DMS 273 treated with DMSO at 0.1 percent for 48 hours (cell line): ENCODE measurements at places on chromosomes 2 and 18.

GRCh38 chr2:101893681-101894381, 97.9 kb upstream of the IL1R2 start:
- no peak for DNase-seq

DNA sequence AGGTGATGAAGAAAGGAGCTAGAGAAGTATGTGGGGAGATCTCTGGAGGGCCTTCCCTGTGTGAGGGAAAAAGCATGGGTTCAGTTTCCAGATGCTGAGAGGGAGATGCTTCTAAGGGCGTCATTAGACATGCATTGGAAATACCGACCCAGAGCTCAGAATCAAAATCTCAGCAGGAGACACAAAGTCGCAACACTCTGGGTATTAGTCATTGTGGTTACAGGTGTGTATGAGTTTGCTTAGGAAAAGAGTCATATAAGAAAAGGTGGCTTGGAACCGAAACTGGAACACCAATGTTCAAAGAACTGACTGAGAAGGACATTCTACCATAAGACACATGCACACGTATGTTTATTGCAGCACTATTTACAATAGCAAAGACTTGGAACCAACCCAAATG, 477.1 kb downstream of the FBXO15 start:
- no peak for DNase-seq

DNA sequence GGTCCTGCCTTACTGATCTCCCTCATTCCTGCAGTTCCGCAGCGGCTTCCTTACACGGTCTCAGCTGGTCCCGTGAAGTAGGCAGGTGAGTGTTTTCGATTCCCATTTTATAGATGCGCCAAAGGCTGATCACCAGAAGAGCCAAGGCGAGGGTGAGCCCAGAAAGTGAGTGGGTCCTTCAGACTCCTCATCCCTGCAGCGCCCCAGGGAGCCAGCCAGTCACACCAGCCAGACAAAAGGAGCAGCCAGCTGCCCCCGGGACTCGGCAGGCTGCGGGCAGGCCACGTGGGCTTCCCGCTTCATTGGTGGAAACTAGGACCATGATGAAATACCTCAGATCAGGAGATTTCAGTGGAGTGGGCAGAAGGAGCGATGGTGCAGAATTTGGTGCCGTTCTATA, 85.9 kb downstream of the SMAD7 start:
- no peak for DNase-seq

DNA sequence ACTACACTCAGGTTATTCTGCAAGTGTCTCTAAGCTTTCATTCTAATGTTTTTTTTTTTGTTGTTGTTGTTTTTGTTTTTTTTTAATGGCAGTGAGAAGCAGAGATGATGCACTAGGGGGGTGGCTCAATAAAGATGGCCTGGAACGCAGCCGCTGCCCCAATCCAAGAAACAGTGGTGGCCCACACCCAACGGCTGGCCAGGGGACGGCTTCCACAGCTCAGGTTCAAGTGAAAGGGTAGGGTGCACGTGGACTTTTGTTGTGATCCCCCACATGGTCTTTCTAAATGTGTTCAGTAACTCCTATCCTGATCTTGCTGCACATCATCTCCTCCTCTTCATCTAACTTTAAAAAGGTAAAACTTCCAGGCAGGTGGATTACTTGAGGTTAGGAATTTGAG, 190.1 kb downstream of the NDUFA10 start:
- no peak for DNase-seq

DNA sequence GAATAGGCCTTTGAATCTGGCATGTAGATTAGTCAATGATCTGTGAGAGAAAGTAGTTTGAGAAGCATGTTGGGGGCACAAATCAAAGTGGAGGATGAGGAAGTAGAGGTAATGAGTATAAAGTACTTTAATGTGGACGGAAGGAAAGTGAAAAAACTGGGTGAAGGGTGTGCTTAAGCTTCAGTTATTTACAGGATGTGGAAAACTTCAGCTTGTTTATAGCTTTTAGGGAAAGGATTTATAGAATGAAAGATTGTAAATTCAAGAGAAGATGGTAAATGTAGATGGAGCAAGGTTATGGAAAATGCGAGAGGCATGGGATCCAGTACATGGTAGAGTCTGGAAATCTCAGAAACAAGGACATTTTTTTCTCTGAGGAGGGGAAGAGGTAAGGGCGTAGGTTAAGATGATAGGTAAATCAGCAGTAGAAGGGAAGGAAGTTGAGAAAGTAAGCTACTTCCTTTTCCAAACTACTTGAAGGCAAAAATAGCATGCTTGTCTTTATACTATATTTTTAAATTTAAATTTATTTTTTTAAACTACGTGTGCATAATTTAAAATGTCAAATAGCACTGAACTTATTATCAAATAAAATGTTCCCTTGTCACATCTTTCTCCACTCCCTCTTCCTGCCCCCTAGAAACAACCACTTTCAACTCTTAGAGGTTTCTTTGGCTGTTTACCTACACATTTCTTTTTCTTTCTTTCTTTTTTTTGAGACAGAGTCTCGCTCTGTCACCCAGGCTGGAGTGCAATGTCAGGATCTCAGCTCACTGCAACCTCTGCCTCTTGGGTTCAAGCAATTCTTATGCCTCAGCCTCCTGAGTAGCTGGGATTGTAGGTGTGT, 8.5 kb downstream of the FAM117B start:
- no peak for DNase-seq

DNA sequence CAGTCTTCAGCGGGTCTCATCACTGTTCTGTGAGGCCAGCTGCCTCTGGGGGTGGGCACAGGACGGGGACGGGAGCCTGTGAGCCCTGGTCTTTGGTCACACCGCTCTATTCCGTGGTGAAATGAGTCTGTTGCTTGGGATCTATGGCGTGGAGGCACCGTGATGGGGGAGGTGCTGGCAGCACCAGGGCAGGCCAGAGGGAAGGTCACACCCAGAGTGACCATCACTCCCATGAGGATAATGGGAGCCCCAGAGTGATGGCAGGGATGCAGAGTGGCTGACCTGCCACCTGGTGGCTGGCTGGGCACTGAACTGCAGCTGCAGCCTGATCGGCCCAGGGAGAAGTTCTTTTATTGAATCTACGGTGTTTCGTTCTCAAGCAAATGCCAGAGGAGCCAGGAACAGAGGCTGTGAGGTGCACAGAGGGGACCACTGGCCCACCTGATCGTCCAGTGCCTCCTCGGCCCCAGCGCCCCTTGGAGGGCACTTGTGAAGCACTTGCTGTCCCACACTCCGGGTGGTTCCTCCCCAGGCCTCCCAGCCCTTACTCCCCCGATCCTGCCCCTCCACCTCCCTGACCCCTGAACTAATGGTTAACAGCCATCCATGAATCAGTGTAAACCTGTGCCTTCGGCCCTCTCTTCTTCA, 17.9 kb downstream of the KCNIP3 start:
- no peak for DNase-seq

DNA sequence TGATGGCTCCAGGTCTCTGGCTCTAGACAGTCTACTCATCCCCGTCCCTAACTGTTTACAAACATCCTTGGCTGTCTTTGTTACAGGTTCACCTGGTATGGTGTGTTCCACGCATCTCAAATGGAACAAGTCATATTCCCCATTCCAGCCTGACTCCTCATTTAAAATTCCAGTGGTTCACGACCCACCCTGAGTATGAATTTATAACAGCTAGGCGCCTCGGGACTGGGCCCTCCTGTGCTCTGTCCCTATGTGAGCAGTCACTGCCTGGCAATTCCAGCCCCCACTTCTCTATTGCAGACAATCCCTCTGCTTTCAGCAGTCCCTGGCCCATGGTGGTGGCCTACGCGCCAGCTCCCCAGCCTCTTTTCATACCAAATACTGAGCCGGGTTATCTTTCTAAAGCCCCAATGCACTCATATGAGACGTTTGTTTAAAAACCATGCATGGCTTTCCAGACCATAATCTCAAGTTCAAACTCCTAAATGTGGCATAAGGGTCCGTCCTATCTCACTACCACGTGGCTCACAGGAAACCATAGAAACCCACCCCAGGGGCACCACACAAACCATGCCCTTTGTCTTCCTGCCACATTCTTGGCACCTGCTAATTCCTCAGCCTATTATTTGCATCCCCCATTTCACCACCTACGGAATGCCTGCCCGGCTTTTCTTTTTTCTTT, 1.6 kb downstream of the SERPINB8 start:
- DNase-seq: no peak

GRCh38 chr2:235527806-235528469, 34.1 kb downstream of the AGAP1 start:
- no peak for DNase-seq

- no peak for DNase-seq
Observed at GRCh38 chr2:133660510-133660909, 92.2 kb upstream of the NCKAP5 start.

DNA sequence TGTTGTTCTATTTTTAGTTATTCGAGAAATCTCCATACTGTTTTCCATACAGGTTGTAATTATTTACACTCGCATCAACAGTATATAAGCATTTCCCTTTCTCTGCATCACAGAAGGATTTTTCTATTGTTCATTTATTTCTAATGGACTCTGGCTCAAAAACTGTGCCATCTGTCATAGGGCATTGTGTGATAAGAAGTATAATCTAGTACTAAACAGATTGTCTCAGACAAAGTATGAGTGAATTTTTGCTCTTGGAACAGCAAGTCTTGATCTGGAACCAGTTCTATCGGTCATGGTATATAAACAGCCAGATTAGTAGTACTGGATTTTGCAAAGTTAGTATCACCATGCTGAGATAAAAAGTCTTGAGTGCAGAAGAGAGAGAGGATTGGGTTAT, 145.8 kb downstream of the KIAA1328 start:
- no peak for DNase-seq

GRCh38 chr2:105643405-105644173, 101.1 kb upstream of the NCK2 start:
- DNase-seq: no peak

GRCh38 chr2:8086796-8087479, 594.9 kb upstream of the ID2 start:
- no peak for DNase-seq

DNA sequence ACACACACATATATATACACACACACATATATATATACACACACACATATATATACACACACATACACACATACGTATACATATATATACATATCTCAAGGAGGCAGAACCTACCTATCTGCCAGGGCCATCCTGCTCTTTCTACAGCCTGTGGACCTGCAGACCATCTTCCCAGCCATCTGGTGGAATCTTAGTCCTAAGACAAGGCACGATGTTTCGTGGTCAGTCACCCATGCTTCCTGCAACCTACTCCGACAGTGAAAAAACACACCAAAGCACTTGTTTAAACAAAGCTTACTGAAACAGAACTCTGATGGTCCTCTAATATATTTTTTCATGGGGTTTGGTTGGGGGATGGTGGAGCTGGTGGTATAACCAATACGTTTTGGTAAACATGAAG, 164.2 kb upstream of the ZNF521 start:
- DNase-seq: no peak

DNA sequence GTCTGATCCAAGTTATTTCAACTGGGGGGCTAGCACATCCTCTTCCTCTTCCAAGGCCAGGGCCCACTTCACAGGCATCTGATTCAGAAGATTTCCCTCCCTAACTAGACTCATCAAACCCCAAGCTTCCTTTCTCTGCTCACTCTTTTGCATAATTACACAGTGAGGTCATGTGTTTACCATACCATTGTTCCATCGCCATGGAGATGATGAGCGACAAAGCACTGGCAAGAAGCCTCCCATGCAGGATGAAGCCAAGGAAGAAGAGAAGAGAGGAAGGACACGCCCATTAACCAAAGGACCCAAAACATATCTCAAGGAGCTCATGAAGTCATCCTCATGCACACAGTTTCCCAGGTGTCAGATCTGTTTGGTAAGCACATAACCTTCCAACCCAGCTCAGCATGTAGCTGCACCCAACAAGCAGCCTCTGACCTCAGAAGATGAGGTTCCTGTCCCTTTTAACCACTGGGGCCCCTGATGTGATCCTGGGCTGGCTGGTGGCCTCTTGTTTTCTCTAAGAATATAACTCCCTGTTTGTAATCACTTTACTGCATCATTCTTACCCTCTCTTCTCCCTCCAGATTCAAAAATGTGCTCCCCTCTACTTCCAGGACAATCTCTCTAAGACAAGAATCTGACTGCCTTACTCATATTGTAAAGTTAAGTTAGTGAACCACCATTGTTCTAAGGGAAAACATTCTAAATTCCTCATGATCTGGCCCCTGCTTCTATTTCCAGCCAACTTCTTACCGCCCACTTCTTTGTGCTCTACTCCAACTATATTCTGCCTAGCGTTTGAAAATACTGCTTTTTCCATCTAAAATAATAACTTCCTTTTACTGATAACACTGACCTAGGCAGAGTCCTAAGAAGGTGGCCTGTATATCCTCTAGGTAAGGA, 190.1 kb downstream of the TTC32 start:
- DNase-seq: no peak

- DNase-seq: no peak
Observed at GRCh38 chr2:235723811-235724465, 230.1 kb downstream of the AGAP1 start.

GRCh38 chr2:23381084-23381483, 3.9 kb upstream of the KLHL29 start:
- peak; percentile 24 for DNase-seq

DNA sequence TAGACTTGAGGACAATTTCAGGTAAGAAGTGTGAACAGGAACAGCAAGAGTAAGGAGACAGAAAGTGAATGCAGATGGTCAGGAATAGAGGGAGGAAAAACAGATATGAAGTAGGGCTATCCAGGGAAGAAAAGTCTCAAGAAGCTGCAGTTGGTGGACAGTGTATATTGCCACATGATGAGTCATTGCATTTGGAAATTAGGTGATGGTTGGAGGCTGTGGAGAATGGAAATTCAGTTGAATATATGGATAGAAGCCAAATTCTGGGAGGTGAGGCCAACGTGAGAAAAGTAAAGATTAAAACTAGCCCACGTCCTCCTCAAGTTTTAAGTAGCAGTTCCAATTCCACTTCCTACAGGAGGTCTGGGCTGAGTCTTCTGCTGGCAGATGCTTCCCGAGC, 158.4 kb downstream of the UBE2E3 start:
- no peak for DNase-seq

DNA sequence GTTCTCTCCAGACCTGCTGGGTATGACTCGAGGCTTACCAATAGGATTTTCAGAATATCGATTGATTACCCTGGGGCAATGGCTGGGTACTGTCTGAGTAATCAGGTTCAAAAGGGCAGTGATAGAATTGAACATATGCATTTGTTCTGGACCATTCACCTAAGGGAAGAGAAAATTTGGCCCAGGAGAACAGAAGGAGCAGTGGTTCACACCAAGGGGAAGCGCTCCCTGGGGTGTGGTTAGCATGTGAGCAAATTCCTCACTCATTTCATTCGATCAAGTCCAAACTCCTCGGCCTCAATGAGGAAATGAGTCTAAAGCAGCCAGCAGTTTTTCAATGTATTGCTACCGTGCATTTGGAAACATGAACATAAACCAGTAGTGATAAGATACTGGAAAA, 55.6 kb downstream of the CYP26B1 start:
- no peak for DNase-seq

GRCh38 chr2:217623281-217623912, 379.4 kb downstream of the TNS1 start:
- no peak for DNase-seq

- no peak for DNase-seq
Observed at GRCh38 chr2:102636283-102636907, 17.0 kb downstream of the SLC9A2 start.
